Fibroblast of pulmonary artery (primary cell): ENCODE measurements at places on chromosomes 7 and 10.

GRCh38 chr7:36232555-36232954 lies 79.5 kb downstream of the EEPD1 start:
- DNase-seq: no peak

GRCh38 chr7:22230238-22230637 lies 126.7 kb downstream of the RAPGEF5 start:
- DNase-seq: no peak

DNA sequence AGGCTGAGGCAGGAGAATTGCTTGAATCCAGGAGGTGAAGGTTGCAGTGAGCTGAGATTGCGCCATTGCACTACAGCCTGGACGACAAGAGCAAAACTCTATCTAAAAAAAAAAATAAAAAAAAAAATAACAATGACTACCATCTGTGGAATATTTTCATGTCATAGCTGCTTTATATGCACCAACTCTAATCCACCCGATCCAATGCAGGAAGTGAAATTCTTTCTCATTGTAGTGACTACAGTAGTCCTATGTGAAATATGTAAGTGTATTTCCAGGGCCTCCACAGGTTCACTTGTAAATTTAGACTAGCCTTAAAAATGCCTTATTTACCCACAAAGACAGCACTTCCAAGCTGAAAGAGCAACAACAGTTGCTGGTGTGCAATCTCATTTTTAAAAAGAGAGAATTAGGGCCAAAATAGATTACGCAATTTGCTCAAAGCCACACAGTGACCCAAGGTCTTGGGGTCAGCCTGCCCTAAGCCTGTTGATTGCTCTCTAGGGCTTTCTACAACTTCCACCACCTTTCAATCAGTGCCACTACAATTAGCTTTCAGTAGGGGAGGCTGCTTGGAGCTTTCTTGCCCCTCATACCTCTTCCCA lies 25.8 kb upstream of the EGFR start:
- peak; percentile 31 for DNase-seq

DNA sequence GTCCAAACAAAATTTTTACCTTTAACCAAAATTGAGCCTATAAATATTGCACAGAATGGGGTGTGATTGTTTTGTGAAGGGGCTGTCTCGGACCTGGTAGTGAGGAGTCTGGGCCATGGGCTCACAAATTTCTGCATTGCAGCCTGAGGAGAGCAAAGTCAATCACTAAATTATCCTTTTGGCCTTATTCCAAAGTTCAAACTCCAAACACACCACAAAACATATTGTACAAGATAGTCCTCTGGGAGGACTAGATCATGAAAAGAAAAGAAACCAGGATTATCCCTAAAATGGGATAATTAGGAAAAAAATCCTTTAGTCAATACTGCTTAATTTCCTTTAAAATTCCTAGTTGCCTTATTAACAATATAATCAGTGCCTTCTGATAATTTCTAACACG lies 115.5 kb downstream of the BUB3 start:
- DNase-seq: no peak

DNA sequence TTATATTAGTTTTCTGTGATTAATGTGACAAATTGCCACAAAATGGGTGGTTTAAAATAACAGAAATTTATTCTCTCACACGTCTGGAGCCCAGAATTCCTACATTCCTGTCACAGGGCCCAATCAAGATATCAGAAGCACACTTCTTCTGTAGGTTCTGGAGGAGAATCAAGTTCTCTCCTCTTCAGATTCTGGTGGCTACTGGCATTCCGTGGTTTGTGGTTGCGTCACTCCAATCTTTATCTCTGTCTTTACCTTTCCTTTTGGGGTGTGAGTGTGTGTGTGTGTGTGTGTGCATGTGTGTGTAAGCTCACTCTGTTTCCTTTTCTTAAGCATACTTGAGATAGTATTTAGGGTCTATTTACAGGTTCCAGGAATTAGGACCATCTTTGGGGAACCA lies 115.5 kb upstream of the DKK1 start:
- peak; percentile 16 for DNase-seq

DNA sequence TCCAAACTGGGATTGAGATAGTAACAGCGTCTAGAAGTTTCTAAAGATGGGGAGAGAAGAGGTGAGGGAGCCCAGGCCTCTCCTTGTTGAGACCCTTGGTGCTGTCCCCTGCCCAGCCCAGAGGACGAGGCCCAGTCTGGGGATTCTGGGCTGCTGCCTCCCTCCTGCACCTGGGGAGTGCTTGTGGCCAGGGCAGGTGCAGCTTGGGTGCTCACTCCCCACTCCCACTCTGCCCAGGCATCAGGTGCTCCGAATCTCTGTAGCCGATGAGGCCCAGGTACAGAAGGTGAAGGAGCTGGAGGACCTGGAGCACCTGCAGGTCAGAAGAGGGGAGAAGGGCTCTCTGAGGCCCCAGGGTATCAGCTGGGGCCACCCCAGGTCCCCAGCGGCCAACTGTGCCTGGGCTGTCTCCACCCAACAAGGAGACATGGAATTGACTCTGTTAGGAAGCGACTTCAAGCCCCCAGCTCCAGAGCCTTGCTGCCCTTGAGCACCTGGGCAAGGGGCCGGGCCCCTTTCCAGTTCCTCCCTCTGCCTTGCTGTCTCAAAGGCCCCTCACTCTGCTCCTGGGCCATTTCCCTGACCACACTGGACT lies 664 bp downstream of the CPA1 start:
- no peak for DNase-seq

DNA sequence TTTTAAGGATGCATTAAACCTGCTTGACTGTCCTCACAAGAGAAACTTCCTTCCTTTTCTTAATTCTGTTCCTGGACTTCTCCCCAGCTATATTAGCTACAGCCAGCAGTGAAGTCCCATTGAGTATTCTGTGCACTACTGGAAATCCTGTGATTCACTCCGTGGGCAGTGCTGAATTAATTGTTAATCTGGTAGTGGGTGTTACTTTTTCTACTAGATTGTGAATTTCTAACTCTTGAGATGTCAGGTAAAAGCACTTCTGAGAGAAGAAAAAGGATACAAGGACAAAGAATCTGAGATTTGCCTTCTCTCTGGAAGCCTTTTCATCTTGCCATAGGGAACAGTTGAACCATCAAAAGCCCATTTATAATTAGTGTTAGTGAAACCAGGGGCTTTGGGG lies 33.9 kb downstream of the CYCS start:
- DNase-seq: no peak

DNA sequence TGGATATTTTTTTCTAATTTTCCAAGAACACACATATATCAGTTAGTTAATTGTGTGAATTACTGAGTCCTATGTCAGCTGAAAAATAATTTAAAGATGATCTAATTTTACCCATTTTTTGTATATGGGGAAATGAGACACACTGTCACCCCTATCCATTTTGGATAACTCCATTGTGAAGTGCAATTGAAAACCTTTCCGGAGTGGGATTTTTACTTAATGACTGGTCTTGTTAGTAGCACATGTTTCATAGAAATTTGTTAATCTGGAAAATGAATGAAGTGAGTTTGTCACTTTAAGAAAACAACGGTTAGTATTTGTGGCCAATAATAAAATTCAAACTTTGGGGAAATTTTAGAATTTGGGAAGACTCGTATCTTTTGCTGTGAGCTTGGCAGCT lies 2.0 kb downstream of the GARS1 start:
- peak; percentile 11 for DNase-seq

- DNase-seq: no peak
Observed at GRCh38 chr7:20220293-20220761, 3.1 kb upstream of the MACC1 start.

- DNase-seq: peak; percentile 59
Observed at GRCh38 chr7:50142425-50143017, 49.5 kb upstream of the ZPBP start.
